ENCODE measurements at places on chromosomes 2 and 18.

DNA sequence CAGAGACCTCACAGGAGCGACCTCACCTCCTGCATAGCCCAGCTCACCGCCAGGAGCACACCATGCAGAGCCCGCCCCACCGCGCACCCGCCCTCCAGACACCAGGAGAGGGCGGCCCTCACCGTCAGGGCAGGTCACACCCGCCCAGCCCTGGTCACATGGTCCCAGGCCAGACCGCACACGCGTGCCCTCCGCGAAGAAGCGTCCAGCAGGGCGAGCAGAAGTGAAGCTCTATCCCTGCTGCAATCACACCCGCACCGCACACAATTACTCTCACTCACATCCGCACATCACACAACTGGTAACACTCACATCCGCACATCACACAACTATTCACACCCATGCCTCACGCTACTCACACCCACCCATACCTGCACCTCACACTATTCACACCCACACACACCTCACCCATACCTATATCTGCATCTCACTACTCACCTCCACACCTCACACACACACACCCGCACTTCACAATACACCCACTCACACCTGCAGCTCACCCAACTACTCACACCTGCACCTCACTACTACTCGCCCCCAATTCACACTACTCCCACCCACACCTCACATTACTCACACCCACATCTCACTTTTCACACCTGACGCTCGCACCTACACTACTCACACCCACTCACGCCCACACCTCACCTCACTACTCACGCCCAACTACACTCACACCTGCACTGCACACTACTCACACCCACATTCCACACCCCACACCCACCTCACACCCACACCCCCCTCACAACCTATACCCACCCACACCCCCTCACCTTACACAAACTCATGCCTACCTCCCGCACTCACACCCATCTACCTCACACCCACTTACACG, 242.0 kb downstream of the HDAC4 start:
- DNase-seq, result no peak

- no peak for DNase-seq
Observed at GRCh38 chr2:173191601-173192000, 116.0 kb downstream of the MAP3K20 start.

DNA sequence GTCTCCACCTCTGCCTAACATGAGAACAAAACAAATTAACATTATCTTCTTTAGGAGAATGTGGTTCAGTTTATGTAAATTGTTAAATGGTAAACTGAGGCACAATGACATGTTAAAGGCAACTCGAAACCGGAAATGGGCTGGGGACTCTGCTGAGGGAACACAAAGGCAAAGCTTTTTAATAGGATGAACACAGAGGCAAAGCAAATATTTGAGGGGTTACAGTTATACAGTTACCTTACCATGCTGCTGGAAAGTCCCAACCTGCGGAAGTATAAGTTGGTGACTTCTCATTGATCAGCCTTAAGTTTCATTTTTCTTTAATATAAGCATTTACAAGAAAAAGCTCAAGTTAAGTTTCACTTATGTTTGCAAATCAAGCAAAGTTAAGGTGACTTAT, 195.0 kb downstream of the DLGAP1 start:
- no peak for DNase-seq

- no peak for DNase-seq
Observed at GRCh38 chr2:46509804-46510203, 30.4 kb downstream of the TMEM247 start.

- DNase-seq, result no peak
Observed at GRCh38 chr2:37232131-37232933, 874 bp downstream of the NDUFAF7 start.

DNA sequence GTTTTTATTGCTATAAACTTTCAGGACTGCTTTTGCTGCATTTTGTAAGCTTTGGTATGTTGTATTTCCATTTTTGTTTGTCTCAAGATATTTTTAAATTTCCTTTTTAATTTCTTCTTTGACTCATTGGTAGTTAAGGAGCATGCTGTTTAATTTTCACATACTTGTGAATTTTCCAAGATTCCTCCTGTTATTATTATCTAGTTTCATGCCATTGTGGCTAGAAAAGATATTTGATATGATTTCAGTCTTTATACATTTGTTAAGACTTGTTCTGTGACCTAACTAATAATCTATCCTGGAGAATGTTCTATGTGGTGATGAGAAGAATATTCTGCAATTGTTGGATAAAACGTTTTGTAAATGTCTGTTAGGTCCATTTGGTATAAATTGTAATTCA, 62.1 kb downstream of the NUP35 start:
- DNase-seq, result no peak

GRCh38 chr18:44179693-44180092, 501.0 kb upstream of the SETBP1 start:
- no peak for DNase-seq

DNA sequence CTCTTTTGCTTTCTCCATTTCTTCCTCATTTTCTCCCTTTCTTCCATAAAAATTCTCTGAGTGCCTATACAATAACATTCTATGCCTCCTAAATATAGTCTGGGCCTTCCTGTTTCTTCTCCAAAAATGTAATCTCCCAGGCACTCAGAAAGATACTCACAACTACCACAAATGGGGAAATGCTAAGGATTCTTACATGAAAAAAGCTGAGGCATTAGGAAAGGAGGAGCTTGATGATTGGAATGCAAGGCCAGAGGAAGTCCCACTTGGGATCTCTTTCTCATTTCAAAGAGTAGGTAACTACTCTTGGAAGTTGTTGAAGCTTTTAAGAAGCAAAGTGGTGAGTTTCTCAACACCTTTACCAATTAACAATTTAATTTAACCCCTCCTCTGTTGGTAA, 3.4 kb downstream of the VSNL1 start:
- no peak for DNase-seq

Measured in stimulated activated CD8-positive, alpha-beta memory T cell treated with anti-CD3 and anti-CD28 coated beads, Interleukin-12 subunit alpha, Interleukin-12 subunit beta, amount 100 ng/mL, for 4 hours (primary cell).